T-cell (primary cell): ENCODE measurements at places on chromosomes 1 and 21.

GRCh38 chr1:80988926-80989325 is 811.8 kb upstream of the ADGRL2 start:
- no peak for DNase-seq

- no peak for DNase-seq
Observed at GRCh38 chr1:208455821-208456220, 211.6 kb upstream of the PLXNA2 start.

- no peak for DNase-seq
Observed at GRCh38 chr21:36891121-36891520, 75.3 kb downstream of the HLCS start.

GRCh38 chr21:32131960-32132359 is 146.9 kb downstream of the MIS18A start:
- no peak for DNase-seq

GRCh38 chr1:203095061-203095690 is 9.4 kb upstream of the MYOG start:
- DNase-seq, result no peak

- no peak for DNase-seq
Observed at GRCh38 chr1:151175863-151176262, at the start of gene TMOD4. Gene TMOD4, minus strand, starts transcription at chr1:151175981. Its CDS starts 1,106 bp downstream, at chr1:151174875.

DNA sequence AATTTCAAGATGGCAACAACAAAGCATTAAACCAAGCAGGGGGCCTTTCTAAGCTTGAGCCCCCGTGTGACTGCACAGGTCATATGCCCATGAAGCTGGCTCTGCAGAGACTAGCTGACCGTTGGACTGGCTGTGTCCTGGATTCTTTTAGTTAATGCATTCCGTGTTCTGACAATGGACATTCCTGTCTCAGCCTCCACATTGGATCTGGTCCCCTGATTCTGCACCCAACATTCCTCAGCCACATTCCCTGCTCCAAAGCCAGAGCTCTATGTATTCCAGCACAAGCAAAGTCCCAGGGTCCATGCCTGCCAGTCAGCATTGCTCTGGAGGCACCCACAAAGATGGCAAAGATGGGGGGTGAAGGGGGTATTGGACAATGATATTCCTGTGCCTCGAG is 5.1 kb upstream of the NAV1 start:
- no peak for DNase-seq

DNA sequence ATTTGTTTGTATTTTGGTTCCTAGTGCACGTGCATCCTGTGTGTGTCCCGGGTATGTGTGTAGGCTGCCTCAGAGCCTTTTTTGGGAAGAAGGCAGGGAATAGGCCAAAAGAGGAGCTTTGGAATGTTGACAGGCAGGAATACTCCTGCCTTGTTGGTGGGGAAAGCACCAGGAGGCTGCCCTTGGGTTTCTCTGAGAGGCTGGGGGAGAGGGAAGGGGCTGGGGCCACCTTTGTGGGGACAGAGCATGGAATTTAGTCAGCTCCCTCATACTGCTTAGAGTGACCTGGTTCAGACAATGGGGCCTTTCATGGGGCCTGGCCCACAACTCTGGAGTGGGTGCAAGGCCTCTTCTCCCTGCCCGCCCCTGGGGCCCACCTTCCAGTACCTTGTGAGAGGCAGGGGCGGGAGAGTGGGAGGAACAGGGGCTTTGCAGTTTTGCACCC is 31.3 kb downstream of the ACOT11 start:
- DNase-seq, result no peak

DNA sequence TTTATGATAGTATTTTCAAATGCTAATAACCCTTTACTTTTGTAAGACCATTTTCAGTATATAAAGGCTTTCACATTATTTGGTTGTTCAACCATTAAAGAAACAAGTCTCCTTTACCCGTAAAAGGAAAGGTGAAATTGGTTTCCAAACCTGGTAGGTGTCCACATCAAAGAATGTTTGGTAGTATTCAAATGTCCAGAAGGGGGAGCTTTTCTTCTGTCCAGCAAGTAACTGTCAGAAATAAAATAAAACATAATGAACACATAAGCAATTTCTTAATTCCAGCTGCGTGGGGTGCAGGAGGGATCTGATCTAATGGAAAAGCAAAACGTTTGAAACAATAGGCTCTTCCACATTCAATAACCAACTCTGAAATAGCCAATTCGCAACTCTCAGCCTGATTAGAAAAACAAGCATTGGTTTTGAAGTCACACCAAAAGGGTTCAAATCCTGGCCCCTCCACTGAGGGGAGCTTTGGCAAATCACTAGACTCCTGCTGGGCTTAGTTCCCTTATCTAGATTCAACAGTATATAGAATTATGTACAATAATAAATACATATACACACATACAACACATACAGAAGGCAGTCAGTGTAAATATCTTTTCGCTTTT is 11.0 kb downstream of the YIPF1 start:
- no peak for DNase-seq

DNA sequence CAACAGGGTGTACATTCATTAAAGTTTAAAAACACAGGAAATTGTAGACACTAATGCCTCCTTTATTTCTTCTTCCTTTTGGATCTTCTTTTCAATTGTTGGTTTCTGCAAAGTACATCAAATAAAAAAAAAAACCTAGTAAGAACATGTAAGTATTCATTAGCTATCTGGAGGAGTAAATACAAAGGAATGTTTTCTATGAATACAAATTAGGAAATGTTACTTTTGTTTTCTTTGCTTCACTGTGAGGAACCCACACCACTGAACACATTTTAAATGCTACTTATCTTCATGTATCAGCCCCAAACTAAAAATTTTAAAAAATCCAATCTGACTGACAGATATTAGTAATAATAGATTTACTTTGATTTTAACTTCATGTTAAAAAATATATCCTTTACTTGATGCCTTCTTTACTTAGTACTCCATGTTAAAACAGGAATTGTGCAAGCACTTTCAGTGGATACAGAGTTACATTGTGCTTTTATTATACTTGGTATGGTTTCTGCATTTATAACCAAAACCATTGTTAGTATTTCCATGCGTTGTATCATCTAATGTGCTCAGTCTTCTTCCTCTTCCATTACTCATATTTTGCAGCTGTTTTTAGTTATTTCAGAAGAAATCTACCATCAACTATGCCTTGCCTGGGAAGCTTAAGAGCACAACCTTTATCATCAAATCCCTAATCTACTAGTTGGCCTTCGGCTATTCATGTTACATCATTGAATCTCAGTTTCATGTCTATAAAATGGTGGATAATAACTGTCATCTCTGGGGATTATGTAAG is 236.9 kb upstream of the DPYD start:
- DNase-seq, result no peak

- DNase-seq, result no peak
Observed at GRCh38 chr1:54278941-54279422, 79.0 kb downstream of the MRPL37 start.
